AG20443 (cell line): ENCODE measurements at places on chromosomes 5 and 9.

DNA sequence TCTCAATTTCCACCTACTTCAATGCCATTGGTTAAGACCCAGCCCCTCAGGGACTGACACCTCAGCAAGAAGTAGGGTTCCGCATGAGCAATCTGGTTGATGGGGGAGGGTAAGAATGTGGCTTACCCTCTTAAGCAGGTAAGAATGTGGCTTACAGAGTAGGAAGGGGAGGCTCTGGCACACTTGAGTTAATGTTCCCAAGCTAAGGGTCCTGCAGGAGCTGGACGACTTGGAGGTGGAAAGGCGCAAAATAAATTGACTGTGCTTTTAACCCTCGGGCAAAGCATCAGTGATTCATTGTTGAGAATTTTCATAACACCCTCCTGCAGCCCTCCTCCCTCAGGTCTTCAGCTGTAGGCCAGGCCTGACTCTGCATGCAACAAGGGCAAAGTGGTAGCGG lies 24.9 kb upstream of the ADRA1B start:
- DNase-seq, result no peak

GRCh38 chr9:97524424-97524823 lies 23.0 kb downstream of the TMOD1 start:
- no peak for DNase-seq

- no peak for DNase-seq
Measured at GRCh38 chr9:68454579-68455334, 85.9 kb downstream of the TMEM252 start.

DNA sequence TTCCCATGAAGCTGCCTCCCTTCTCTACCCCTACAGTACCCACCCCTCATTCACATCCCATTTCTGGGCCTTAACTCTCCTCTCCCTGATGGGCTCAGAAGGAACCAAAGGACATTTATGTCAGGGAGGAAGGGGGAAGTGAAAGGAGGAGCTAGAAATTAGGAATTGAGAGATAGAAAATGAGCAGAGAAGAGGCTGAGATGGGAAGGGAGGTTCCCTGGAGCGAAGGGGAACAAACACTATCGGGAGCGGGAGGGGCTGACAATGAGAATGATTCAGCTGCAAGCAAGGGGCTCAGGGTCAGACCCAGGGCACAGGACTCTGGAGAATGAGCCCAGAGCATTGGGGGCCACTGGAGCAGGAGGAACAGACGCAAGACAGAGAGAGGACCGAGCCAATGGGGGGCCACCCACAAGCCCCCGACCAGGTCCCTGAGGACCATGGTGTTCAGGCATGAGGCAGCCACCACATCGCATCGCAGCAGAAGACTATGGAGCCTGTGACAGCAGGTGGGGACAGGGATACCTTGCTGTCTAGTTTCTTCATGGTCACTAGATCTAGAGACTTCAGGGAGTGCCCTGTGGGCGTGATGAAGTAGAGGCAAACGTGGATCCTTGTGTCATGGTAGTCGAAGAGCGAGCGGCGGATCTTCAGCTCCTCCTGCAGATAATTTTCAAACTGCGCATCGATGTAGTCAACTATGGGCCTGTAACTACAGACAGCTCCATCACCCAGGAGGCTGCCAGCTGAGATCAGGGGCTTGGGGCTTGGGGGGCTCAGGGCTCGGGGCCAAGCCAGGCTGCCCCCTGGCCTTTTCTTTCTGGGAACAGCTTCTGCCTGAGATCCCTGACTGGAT lies 13.6 kb downstream of the SEPTIN8 start:
- DNase-seq, result no peak

DNA sequence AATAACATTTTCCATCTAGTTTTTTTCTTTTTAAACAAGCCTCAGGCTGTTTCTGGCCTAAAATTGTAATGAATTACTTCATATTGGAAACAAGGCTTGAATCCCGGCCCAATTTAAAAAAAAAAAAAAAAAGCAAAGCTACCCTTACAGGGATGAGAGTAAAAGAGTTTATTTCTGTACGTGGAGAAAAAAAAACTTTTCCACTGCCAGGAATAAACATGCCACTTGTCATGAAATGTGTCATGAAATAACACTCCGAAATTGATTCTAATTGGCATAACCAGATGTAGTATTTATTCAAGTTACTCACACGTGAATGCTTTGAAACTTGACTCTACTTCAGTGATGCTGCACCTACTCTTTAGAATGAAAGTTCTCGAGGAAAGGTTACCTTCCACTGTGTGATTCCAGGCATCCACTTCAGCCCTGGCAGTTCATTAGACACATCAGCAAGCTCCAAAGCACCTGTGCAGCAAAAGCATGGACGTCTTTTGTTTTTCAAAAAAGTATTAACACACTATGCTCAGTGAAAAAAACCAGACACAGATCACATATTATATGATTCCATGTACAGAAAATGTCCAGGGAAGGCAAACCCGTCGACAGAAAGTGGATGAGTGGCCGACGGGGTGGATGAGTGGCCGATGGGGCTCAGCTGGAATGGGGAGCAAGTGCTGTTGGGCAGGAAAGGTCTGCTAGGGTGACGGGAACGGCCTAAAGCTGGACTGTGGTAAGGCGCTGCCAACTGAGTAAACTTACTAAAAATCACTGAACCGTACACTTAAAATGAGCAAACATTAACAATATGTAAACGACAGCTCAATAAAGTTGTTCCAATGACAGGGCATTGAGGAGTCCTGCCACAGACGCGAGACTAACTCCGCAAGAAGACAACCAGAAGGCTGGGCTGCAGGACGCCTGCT lies 21.2 kb downstream of the NSUN2 start:
- DNase-seq, result no peak

GRCh38 chr5:32539981-32540845 lies 45.1 kb upstream of the SUB1 start:
- no peak for DNase-seq

DNA sequence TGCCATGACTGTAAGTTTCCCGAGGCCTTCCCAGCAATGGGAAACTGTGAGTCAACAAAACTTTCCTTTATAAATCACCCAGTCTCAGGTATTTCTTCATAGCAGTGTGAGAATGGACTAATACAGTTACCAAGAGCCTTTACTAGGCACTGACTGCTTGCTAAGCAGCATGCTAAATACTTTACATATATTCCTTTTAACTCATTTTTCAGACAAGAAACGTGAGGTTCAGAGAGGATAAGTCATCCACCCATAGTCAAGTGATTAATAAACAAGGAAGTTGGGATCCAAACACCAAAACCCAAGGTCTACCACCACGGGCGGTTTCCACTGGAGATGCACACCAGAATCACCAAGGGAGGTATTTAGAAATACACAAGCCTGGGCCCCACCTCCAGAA lies 50.8 kb downstream of the GABBR2 start:
- DNase-seq, result peak; percentile 42

DNA sequence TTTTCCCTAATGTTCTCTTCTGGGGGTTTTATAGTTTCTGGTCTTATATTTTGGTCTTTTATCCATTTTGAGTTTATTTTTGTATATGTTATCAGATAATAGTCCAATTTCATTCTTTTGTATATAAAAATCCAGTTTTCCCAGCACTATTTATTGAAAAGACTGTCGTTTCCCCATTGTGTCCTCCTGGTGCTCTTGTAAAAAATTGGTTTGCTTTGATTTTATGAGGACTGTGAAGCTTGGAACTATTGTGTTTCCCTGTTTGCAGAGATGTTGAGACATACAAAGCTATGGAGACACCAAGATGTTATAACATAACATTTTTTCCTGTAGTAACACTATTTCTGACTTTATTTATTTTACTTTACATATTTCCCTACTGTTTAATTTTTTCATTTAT lies 163.3 kb upstream of the TUT7 start:
- no peak for DNase-seq

GRCh38 chr5:110264661-110265060 lies 461.8 kb downstream of the TMEM232 start:
- no peak for DNase-seq

GRCh38 chr9:19642256-19642655 lies 146.6 kb downstream of the SLC24A2 start:
- no peak for DNase-seq

GRCh38 chr9:70165006-70165602 lies 93.7 kb upstream of the SMC5 start:
- DNase-seq, result no peak

- no peak for DNase-seq
Measured at GRCh38 chr9:5735072-5735471, 97.8 kb downstream of the ERMP1 start.

DNA sequence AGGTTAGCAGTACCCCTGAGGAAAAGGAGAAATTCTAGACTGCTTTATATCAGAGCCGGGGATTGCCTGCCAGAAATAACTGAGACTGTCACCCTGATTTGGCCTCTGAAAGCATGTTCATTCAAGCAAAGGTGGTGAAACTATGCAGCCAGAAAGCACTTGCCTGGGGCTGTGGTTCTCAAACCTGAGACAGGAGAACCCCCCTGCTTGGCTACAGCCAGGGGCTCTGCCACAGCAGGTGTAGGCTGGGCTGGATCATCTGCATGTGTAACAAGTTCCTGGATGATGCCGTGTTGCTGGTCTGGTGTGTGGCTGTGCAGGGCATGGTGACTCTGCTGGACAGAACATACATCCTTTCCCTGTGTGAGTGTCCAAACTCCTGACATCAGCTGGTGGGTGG lies 157.8 kb downstream of the NXNL2 start:
- no peak for DNase-seq

- no peak for DNase-seq
Measured at GRCh38 chr5:35678661-35679060, 61.0 kb downstream of the SPEF2 start.

- peak; percentile 14 for DNase-seq
Measured at GRCh38 chr5:161094411-161094810, 242.4 kb upstream of the ATP10B start.

- peak; percentile 43 for DNase-seq
Measured at GRCh38 chr9:33159777-33160127, 7.4 kb downstream of the B4GALT1 start.

- no peak for DNase-seq
Measured at GRCh38 chr9:117249799-117250198, 165.1 kb downstream of the ASTN2 start.

- peak; percentile 36 for DNase-seq
Measured at GRCh38 chr5:15286650-15287049, 213.3 kb upstream of the FBXL7 start.

DNA sequence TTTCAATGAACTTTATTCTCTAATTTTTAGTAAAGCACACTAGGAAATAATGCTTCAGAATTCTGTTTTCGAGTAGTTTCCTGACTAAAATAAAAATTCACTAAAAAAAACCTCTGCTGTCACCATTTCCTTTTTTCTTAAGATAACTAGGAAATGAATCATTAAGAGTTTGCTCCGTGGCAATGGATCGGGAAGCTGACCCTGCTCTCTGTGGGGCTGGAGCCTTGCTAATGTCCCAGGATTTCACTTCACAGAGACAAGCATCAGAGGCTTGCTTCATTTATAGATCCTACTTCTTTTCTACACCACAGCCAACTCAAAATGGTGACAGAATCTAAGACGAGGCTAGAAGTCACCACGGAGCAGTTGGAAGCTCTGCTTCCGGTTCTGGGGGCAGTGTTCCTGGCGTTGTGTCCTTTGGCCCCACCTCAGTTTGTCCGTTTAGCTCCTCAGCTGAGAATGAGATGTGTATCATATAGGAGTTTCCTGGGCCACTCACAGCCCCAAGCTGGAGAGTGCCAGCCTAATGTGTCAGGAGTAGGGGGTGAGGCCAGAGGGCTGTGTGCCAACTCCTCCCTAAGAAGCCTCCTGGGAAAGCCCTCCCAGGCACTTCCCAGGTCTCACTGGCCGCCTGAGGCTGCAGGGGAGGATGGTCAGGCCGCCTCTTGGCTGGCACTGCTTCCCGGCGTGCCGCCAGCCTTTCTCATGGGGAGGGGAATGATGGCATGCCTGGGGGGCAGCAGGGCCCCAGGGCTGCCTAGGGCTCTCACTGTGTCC lies 19.6 kb downstream of the TENT4A start:
- peak; percentile 73 for DNase-seq

- DNase-seq, result no peak
Measured at GRCh38 chr5:154174091-154174490, 16.4 kb upstream of the GALNT10 start.

GRCh38 chr9:3922846-3923245 lies 377.0 kb downstream of the GLIS3 start:
- no peak for DNase-seq

- no peak for DNase-seq
Measured at GRCh38 chr5:71972777-71973473, 134.3 kb upstream of the MAP1B start.

DNA sequence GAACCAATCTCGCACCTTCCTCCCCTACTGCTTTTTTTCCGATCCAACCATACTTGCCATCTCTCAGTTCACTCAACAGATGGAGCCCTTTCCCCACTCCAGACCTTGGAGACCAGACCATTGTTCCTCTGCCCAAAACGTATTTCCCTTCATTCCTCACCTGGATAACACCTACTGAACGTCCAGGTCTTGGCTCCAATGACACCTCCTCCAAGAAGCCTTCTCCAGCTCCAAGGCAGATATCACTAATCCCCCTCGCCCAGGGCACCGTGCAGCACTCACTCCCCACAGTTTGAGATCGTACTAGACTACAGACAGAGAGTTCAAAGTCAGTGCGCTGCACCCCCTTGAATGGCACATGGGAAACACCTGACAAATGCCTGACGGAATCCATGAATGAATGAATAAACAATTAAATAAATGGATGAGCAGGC lies 47.1 kb upstream of the AKNA start:
- peak; percentile 76 for DNase-seq

DNA sequence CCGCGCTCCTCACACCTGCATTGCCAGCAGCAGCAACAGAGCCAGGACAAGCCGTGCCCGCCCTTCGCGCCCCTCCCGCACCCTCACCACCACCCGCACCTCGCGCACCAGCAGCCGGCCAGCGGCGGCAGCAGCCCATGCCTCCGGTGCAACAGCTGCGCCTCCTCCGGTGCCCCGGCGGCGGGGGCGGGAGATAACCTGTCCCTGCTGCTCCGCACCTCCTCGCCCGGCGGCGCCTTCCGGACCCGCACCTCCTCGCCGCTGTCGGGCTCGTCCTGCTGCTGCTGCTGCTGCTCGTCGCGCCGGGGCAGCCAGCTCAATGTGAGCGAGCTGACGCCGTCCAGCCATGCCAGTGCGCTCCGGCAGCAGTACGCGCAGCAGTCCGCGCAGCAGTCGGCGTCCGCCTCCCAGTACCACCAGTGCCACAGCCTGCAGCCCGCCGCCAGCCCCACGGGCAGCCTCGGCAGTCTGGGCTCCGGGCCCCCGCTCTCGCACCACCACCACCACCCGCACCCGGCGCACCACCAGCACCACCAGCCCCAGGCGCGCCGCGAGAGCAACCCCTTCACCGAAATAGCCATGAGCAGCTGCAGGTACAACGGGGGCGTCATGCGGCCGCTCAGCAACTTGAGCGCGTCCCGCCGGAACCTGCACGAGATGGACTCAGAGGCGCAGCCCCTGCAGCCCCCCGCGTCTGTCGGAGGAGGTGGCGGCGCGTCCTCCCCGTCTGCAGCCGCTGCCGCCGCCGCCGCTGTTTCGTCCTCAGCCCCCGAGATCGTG lies 517 bp downstream of the KCNN2 start:
- DNase-seq, result peak; percentile 21

DNA sequence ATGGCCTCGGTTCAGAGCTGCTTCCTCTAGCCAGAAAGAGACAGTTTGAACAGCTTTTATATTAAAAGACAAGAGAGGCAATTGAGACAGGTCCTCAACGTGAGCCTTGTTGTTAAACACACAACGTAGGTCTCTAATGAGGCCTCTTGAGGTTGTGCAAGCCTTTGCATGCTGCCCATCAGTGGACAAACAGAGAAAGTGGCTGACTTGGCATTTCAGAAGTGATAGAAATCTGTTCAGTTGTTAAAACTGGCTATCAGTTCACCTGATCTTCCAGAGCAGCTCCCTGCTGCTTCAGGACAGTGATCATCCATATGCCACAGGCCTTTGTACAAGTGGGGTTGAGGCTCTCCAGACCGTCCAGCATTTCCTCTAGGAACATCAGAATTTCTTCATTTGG lies 58.8 kb downstream of the MROH2B start:
- no peak for DNase-seq

- peak; percentile 42 for DNase-seq
Measured at GRCh38 chr9:108543251-108543778, 312.5 kb downstream of the ACTL7B start.
